ENCODE measurements at places on chromosomes 12 and 14.

- no peak for DNase-seq
Measured at GRCh38 chr14:72590577-72590976, 303.3 kb downstream of the DPF3 start.

DNA sequence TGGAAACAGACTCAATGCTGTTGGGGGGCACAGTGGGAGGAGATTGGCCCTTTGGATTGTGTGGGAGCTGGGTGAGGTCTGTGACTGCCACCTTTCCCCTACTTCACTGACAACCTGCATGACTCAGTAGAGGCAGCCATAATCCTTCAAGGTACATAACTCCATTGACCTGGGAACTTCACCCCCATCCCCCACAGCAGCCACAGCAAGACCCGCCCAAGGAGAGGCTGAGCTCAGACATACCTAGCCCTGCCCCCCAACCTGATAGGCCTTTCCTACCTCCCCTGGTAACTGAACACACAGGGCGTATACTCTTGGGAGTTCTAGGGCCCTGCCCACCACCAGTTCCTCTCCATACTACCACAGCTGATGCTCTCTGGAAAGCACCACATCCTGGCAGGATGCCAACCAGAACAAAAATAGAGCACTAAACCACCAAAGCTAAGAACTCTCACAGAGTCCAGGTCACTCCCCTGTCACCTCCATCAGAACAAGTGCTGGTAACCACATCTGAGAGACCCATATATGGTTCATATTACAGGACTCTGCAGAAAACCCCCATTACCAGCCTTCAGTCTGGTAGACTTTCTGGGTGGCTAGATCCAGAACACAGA is 703.9 kb downstream of the FSCB start:
- no peak for DNase-seq

DNA sequence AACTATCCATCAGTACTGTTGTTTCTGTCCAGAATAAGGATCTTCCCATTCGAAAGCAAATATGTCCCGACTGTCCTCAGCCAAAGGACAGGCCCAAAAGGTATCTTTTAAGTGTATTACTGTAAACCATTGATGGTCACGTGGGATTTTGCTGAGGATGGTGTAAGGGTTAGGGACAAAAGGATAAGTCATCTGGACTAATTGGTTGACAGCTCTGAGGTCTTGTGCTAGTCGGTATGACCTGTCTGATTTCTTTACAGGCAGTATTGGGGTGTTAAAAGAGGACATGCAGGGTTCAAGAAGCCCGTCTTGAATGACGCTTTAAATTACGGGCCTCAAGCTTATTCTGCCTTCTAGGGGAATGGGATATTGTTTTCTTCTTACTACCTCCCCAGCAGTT is 24.4 kb downstream of the CLEC2A start:
- DNase-seq = no peak

DNA sequence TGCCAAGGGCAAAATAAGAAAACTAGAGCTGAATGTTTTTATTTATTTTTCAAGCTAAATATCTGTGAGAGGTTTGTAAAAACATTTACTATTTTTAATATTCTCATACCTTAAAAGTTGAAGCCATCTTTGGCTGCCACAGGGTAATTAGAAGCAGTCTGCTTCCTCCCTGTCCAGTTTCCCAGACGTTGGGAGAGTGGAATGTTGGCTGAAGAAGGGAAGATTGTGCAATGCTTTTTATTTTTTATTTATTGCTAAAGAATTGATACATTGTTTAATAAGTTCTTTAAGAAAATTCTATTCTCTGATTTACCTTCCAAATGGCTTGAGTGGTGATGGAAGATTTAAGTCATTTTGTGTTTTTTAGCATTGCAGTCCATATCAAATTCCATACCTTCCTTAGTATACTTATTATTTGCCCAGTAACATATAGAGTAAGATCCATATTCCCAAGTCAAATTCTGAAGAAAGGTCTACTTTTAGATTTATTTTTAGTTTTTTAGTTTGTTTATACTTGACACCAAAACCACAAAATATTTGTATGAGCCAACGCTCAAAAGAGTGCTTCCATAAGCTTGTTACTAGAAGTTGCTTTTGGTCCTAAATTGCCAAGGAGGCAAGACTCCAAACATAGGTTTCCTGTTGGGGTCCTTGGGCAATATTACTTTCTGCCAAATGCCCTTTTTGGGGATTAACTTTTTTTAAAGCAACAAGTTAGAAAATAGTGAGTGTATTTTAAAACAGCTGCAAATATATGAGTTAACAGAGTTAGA is 124.0 kb upstream of the CPM start:
- DNase-seq = no peak

DNA sequence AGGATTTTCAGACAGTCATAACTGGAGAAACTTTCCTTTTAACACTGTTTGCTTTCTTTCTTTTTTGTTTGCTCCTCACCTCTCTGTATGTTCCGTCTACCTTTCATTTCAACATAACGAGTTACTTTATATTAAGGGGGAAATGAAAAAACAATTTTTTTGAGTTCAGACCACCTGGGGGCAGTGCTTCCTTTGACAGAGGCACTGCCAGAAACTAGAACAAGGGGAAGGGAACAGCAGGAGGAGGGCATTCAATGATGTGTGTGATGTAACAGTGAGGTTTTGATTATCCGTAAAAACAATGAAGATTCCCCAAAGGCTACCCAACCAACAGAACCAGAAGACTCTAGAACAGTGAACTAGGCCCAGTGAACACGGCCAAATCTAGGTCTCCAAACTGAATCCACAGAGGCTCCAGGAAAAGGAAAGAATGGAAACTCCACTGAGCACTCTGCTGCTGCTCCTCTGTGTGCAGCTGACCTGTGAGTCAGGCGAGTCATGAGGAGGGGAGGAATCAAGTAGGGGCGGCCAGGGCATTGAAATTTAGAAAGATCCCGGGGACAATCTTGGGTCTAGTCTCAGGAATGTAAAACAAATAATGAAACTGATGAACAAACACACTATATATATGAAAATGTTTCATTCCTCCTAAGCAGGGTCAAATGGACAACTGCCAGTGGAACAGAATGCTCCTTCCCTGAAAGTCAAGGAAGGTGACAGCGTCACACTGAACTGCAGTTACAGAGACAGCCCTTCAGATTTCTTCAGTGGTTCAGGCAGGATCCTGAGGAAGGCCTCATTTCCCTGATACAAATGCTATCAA is 323.5 kb downstream of the DAD1 start:
- DNase-seq = no peak

GRCh38 chr12:10304161-10304574 is 3.5 kb upstream of the KLRD1 start:
- no peak for DNase-seq

DNA sequence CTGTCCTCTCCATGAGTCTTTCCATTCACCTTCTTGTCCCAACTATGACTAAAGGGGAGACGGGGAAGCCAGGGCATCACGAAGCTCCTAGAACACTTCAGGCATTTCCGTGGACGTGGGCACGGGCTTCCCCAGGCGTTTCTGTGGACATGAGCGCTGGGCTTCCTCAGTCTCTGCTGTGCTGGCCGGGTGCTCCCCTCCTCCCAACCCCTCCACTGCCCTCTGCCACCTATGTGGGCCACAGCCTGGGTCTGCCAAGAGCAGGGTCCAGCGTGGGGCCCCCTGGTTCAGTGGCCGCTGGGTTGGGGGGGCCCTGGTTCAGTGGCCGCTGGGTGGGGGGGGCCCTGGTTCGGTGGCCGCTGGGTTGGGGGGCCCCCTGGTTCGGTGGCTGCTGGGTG is 14.8 kb downstream of the HIP1R start:
- no peak for DNase-seq

DNA sequence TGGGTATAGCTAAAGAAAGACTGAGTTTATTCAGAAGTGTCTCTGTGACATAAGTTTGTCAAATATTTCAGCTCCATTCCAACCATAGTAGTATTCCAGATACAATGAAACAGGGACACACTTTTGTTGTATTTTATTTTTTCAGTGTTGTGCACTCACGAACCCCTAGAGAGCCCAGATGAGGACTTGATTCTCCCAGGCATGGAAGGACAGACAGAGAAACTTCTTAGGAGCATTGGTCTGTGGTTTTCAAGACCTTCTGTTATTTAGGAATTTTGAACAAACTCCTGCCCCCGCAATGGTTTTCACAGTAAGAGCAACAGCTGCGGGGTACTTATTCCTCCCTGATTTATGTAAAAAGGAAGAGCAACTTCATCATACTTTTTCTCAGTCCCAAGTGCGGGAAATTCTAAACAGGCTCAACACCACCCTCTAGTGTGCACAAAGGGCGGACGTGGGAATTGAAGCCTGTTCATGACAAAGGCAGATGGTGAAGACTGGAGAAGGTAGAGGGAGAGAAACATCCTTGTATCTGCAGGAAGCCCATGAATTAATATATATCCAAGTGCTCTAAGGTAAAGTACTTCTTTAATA is 147.6 kb downstream of the PAH start:
- no peak for DNase-seq

- peak; percentile 97 for DNase-seq
Measured at GRCh38 chr12:52023182-52023975, 16.6 kb downstream of the TAMALIN start.

DNA sequence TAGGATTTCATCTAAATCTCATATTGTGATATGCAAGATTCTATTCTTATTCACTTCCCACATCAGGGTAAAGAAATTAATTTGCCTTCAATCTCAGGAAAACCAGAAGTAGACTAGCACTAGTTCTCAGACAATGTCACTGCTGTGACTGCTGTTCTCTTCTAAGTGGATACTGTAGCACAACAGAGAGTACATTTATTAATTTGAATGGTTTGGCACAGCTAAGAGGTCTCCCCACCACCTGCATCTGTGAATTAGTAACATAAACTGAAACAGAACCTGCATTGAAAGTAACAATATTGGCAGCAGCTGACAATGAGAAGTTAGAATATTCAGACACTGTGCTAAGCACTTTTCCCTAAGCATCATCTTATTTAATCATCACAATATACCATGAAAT is 253.1 kb downstream of the PDZRN4 start:
- DNase-seq = no peak

GRCh38 chr12:95116773-95117172 is 43.4 kb upstream of the NR2C1 start:
- DNase-seq = no peak

DNA sequence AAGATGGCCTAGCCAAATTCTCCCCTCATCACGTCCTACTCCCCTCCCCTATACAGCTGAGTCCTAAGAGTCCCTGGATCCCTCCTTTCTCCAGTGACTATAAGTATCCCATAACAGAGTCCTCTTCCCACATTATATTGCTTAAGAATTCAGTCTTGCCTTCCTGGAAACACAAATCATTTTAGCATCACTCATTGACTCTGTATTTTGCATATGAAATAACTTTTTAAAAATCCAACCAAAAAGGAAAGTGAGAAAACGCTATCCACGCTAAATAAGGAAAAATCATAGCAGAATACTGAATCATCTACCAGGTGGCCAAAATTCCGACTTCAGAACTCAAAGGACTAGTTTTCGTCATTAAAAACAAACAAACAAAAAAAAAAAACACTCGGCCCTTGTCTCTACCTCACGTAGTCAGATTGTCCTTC is 130.2 kb downstream of the GCH1 start:
- no peak for DNase-seq

DNA sequence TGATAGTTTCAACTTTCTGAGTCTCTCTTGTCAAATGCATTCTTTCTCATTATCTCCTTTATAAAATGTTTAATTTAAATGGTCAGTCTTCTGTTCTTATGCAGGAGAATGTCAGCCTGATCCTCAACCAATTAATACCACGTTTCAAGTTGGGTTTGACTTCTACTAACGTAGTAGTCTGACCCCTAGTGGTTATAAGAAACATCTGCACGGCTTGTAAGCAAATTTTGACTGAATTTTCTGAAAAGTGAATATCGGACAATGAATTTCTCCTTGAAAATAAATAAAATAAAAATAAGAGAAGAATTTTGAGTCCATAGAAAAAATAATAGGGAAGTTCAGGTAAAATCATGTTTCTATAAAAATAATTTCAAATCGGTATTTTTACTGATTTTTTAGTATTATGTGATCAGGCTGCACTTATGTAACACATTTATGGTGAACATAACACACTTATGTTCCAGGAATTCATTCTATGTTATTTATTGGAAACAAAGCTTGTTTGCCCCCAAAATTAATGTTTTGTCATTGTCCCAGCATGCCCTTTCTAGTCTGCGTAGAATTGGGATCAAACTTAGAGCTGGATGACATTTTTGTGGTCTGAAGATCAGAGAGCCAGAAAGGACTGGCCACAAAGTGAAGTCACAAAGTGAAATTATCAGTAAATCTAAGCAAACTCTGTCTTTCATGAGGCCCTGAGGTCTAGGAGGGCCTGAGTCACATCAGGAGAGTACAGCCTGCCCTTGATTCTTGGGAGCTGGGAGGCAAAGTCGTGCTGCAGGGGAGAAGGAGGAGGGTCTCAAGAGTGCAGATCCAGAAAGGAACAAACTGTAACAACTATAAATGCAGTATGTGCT is 101.2 kb upstream of the STXBP6 start:
- DNase-seq = no peak
